ENCODE measurements at places on chromosomes 6 and 20.
A peak's percentile ranks its signal among the peaks of the same experiment; 100 is the strongest.

GRCh38 chr6:106520711-106521401 lies 108.4 kb downstream of the RTN4IP1 start:
- DNase-seq, result peak; percentile 80

DNA sequence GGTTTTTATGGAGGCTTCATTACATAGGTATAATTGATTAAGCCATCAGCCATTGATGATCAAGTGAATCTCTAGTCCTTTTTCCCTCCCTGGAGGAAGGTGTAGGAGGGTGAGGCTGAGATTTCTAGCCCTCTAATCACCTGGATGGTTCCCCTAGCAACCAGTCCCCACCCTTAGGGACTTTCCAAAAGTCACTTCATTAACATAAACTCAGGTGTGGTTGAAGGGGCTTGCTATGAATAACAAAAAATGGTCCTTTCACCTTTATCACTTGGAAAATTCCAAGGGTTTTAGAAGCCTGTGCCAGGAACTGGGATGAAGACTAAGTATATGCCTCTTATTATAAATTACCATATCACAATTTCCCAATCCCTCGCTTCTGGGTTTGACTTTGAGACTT lies 40.4 kb downstream of the SMPDL3A start:
- DNase-seq, result no peak

- DNase-seq, result no peak
Observed at GRCh38 chr20:18243802-18244201, 44.5 kb upstream of the ZNF133 start.

GRCh38 chr20:61356196-61356595 lies 104.1 kb downstream of the CDH4 start:
- DNase-seq, result no peak

DNA sequence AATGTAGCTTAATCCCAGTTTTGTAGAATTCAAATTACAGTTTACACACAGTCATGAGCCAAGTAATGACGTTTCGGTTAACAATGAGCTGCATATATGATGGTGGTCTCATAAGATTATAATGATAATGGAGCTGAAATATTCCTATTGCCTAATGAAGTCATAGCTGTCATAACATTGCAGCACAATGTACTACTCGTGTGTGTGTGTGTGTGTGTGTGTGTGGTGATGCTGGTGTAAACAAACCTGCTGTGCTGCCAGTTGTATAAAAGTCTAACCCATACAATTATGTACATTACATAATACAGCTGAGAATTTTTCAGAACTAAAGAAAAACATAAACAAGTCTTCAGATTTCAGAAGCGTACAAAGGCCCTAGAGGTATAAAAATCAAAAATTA lies 66.7 kb upstream of the ARID1B start:
- no peak for DNase-seq

- DNase-seq, result no peak
Observed at GRCh38 chr6:6085928-6086668, 79.4 kb upstream of the NRN1 start.

GRCh38 chr6:112310439-112311125 lies 36.5 kb upstream of the RFPL4B start:
- DNase-seq, result no peak

DNA sequence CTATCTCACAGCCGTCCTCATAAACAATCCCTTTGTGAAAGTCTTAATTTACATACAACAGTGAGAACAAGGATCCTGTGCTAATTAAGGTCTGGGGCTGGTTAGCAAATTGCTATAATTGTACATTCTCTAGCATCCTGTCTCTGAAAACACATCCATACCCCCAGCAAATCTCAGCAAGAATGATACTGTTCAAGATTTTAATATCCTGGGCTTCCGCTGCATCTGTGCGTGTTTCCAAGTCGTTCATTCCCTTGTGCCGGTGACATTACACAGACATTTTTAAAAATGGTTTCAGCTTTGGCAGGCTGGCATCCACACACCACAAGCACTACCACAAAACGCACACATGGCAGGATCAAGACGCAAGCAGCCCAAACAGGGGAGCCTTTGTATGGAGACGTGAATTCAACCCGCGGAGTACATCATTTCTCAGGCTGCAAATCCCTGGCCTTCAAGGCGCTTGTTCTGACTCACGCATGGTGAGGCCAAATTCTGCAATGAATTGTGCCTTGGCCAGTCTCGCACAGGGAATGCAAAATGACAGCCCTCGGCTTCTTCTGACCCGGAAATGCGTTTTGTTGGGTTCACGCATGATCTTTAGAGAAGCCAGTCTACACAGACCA lies 20.3 kb downstream of the ZMYND8 start:
- DNase-seq, result no peak

DNA sequence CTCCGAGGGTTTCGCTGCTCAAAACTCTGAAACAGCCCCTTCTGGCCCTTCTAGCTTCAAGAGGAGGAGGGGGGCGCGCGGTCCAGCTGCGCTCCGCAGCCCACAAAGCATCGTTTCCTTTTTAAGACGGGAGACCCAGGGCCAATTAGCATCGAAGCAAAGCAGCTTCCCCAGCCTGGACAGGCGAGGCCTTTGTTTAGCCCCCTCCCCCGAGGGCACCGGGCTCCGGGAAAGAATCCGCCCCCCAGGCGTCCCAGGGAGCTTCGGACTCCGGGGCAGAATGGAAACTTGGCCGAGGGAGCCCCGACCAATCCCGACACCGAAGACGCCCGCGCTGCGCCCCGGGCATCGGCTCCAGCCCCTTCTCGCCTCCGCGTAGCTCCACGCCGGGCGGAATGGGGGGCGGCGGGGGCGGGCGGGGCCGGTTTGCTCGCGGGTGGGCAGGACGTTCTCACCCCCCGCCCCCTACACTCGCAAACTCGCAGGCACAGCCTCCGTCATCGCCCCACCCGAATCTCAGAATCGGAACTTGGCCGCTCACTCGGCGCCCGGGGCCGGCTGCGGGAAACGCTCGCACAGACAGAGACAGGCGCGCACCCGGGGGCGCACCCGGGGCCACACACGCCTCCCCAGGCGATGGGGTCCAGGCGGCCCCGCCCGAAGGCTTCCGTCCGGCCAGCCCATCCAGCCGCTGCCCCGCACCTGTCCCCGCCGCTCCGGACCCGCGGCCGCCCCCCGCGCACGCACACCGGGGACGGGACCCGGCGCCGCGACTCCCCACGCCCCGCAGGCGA lies 628 bp downstream of the NKAIN4 start:
- no peak for DNase-seq

DNA sequence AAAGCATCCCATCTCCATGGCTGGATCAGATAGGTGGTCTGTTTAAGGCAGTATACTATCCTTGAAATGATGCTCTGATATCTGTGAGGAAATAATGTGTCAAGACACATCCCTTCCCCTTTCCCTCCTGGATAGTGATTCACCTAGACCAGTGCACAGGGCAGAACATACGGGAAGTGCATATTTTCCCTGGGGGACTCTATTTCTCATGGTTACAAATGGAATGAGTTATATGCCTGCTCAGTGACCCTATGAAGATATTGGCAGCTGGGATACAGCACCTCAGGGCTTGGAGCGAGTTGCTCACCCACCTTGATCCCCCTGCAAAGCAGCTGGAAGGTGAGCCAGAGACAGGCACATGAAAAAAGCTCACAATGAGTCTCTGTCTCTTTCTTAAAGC lies 67.5 kb upstream of the PRL start:
- no peak for DNase-seq

- no peak for DNase-seq
Observed at GRCh38 chr6:143594647-143595046, 83.1 kb upstream of the PHACTR2 start.

DNA sequence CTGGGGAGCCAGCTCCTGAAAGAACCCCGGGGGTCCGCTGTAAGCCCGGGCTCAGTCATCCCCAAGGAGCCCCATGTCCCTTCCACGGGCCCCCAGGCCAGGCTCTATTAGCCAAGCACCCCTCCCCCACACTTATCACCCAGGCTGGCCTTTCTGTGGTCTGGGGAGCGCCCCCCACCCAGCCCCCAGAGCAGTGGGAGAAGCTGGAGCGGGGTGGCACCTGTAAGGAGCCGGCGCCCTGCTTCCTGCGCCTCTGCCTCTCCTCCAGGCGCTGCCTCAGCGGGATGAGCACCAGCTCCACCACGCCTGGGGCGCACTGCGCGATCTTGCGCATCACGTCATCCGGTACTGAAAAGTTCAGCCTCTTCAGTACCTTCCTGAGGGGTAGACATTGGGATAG lies 2.3 kb downstream of the SPEF1 start:
- DNase-seq, result no peak

GRCh38 chr6:140921366-140922226 lies 1211.1 kb upstream of the GJE1 start:
- DNase-seq, result no peak

All from T-cell (primary cell).